ENCODE measurements at places on chromosomes 3 and 15. TPM values are rescaled to one million over a fixed set of nuclear protein-coding genes. Genes with fewer than 3 reads are reported as not detected.

ASB14 gene
- not detected for total RNA-seq

DNA sequence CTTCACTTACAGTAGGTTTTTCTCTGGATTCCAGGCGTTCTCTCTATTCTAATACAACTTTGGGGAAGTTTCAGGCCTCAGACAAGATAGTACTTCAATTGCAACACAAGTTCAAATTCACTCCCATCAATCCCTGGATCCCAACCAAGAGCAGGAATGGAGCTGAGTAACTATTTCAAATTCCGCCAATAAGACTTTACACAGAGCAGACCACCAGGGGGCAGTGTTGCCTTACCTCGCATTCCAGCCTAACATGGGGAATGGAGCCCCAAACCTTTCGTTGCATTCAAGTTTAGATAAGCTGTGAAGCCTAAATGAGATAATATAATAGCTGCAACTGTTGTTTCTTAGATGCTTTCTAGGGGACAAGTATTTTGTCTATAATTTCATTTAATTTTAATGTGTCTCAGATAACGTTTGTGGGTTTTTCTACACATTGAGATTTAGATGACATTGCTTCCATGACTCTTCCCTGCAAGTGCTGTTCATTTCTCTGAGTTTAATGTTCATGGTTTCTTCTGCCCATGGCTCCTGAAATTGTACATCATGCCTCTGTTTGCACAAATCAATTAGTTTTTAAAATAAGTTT, 186.7 kb downstream of the NSUN3 start:
- DNase-seq = peak; percentile 28

- DNase-seq = no peak
These were observed 130.3 kb downstream of the LIPC start for GRCh38 chr15:58562135-58562534.

STT3B gene
- total RNA-seq = 154 TPM

DNA sequence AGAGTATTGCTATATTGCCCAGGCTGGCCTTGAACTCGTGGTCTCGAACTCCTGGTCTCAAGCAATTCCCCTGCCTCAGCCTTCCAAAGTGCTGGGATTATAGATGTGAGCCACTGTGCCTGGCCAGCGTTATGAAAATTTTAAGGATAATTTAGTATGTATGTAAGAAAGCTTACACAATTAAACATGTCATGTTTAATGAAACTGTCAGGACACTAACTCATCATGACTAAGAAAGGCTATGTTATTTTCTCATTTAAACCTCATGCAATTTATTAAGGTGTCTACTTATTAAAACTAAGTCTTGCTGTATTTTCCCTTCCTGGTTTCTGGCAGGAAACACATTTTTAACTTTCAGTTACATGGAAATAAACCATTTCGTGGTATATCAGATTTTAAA, 106.8 kb upstream of the ATP10A start:
- DNase-seq = no peak
